ENCODE measurements at places on chromosomes 1 and 21. TPM values are rescaled to one million over a fixed set of nuclear protein-coding genes. Genes with fewer than 3 reads are reported as not detected.
A peak's percentile ranks its signal among the peaks of the same experiment; 100 is the strongest.

GRCh38 chr1:106651028-106651762 lies 405.3 kb upstream of the PRMT6 start:
- no peak for DNase-seq

DNA sequence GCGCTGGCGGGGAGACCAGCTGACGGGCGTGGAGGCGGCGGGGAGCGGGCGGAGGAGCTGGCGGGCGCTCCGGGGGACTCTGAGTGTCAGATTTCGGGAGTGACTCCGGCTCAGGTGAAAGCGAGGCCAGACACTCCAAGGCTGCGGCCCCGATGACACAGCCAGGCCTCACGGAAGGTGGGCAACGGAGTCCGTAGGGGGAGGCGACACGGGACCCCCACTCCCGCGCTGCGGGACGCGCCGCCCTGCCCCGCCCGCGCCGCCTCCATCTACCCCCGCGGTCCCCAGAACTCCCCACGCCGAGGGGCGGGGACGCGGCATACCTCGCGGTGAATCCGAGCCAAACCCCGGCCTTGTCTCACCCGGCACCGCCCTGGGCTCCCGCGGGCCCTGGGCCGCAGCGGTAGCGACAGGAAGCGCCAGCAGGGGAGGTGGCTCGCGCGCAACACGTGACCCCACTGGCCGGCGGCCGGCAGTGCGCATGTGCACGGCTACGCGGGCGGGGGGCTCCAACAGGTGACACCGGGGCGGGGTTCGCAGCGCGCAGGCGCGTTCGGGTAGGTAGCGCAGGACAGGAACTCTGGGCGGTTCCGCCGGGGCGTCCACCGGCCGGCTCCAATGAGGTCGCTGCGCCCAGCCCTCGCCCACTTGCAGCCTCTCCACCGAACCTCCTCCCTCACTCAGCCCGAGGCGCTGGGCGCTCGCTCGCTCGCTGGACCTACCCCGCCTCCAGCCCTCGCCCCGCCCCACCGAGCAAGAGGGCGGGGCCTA lies at the start of gene CC2D1B:
Gene CC2D1B, minus strand, starts transcription at position 460 of the 771 bp plus-strand sequence. CDS start 1,585 bp downstream, outside the sequence.
- DNase-seq = peak; percentile 99

DNA sequence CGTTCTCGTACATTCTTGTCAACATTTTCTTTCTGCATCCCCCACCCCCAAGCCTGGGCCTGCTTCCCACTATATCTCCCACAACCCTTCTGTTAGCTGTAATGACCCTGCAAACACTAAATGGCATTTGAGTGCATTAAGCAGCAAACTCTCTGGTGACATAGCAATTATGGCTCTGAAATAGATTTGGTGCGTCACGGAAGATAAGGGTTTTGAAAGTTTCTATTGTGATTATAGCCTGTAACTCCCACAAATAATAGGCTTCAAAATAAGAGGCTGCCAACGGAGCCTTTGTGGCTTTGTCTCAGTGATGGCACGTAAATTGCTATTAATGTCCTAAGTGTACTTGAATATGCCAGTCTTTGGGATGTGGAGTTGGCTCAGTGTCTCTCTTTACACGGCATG lies 277.6 kb downstream of the PBX1 start:
- DNase-seq = no peak

GRCh38 chr1:55695151-55695550 lies 480.0 kb upstream of the USP24 start:
- no peak for DNase-seq

GRCh38 chr1:51644533-51645197 lies 27.8 kb downstream of the OSBPL9 start:
- no peak for DNase-seq

GRCh38 chr1:216809649-216810048 lies 86.4 kb upstream of the ESRRG start:
- DNase-seq = no peak

DNA sequence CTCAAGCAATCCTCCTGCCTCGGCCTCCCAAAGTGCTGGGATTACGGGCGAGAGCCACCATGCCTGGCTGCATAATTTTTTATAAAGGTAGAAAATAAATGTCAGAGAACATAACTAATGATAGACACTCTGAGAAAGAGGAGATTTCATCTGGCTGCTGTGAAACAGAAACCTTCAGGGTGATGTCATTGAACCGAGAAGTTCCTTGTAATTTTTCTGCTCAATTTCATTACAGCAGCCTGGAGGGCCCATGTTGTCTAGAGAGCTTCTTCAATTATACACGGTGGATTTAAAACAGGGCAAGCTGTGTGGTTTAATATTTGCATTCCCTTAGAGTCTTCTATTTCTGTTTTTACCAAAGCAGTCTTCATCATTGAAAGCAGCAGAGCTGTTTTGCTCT lies 64.3 kb upstream of the MORC3 start:
- no peak for DNase-seq

DNA sequence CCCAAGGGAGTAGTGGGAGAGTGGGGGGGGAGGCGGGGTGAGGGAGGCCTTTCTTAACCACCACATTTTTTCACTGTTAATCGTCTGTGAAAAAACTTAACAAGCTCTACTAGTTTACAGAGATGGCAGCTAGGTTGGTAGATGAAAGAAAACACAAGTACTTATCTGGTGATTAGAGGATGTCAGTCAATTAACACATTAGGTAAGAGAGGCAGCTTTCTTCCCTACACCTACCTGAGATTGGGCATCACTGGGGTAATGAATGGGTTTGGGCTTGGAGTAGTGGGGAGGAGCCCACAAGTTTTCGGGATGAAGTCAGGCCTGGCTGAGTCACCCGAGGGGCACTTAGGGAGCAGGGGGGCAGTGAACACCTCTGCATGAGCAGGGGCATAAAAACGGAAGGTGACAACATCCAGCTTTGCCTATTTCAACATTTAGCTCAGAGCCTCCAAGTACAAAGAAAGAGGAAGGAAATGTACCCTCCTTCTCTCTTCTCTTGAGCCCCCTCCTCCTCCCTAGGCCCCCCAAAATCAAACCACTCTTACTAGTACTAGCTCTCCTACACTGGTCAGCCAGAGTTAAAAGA lies 2.5 kb downstream of the LBR start:
- no peak for DNase-seq

DNA sequence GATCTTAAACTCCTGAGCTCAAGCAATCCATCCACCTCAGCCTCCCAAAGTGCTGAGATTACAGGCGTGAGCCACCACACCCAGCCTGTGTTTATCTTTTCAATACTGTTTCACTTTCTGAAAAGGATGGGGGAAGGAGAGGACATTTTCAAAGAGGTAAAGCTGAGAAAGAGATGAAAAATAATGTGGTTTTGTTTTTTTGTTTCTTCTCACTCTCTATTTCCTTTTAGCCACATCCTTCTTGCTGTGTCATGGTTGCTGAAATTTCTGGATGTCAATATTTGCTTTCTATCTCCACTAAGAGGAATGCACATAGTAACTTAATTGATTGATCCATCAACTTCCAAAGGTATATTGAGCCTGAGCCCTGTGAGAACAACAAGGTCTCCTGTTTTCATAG lies 6.4 kb upstream of the C1orf21 start:
- no peak for DNase-seq

DNA sequence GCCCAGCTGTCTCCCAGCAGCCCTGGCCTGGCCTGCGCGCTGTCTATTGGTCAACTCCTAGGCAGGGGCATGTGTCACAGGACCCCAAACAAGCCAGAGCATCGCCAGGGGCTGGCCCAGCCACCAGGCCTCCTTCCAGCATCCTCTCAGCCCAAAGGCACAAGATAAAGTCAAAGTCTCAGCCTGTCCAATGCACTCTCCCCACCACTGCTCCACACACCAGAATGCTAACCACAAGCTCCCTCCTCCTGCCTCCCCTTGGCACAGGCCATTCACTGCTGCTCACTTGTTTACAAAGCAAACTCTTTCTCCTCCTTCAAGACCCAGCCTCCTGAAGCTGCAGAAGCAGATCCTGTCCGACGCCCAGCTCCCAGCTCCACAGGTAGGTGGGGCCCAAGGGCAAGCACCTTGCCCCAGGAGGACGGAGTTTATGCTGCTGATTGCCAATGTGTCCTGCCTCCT lies 133.4 kb downstream of the DMRTB1 start:
- no peak for DNase-seq

Gene SPRR1B
- not detected for total RNA-seq

Gene PYHIN1
- 4.1 TPM for total RNA-seq

Gene FCGR3B
- total RNA-seq = not detected

Gene APCS
- total RNA-seq = not detected

Gene SPATA46
- not detected for total RNA-seq

Gene HDGF
- total RNA-seq = 283 TPM

Gene LAMC2
- 0.05 TPM for total RNA-seq

Gene SEMA6C
- total RNA-seq = 1.5 TPM

Measured in activated naive CD4-positive, alpha-beta T cell treated with anti-CD3 and anti-CD28 coated beads for 36 hours (primary cell).